Mammary epithelial cell (primary cell): ENCODE measurements at places on chromosomes 7 and 10.

DNA sequence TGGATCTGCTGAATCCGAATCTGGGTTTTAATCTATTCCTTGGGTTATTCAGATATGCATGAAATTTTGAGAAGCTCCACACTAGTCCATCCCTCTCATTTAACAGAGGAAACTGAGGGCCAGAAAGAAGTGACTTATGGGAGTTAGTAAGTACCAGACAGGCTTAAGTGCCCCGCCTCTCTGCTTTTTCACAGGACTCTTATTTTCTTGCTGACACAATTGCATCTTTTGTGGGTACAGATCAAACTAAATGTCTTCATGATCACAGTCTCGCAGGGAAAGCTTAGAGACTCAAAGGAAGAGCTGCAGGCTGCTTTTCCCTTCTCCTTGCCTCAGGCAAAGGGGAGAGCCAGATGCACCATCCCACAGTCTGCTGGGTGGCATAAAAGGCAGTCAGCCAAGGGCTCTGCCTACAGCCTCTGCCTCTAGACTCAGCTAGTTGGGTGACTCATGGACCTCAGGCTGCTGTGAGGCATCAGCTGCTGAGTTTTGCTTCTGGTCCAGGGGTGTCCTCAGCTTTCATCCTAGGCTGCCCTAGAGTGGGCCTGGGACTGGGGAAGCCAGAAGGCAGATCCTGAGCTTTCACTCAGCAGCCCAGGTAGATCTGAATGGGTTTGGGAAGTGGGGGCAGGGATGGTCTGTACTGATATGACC, 11.6 kb downstream of the GOLGA7B start:
- peak; percentile 93 for DNase-seq

GRCh38 chr10:70651661-70652060, 20.6 kb upstream of the ADAMTS14 start:
- peak; percentile 62 for DNase-seq

DNA sequence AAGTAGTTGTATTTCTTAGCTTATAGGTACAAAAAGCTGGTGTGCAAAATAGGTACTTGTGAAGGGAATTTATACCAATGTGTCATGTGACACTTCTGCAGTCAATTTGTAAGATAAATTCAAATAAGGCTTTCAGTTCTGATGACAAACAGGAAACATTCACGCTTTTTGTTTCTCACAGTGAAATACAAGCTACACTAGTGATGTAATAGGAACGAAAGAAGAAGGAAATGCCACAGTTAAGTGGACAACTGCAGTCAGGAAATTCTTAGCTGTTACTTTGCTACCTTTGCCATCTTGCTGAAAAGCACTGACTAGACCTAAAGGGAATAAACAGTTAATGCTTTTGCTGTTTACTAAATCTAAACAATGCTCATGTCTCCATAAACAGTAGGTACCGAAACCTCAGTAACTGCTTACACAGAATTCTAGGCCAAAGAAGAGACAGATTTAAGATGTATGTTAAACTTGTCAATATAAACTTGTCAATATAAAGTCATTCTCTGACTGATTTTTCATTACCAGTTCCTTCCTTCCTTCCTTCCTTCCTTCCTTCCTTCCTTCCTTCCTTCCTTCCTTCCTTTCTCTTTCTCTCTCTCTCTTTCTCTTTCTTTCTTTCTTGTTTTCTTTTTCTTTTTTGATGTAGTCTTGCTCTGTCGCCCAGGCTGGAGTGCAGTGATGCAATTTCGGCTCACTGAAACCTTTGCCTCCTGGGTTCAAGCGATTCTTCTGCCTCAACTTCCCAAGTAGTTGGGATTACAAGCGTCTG, 10.1 kb downstream of the OTUD1 start:
- DNase-seq = no peak

GRCh38 chr10:109991266-109991855, 16.4 kb upstream of the ADD3 start:
- no peak for DNase-seq
